NCI-H2081 treated with DMSO at 0.1 percent for 48 hours (cell line): ENCODE measurements at places on chromosomes 12 and 14.
A peak's percentile ranks its signal among the peaks of the same experiment; 100 is the strongest.

DNA sequence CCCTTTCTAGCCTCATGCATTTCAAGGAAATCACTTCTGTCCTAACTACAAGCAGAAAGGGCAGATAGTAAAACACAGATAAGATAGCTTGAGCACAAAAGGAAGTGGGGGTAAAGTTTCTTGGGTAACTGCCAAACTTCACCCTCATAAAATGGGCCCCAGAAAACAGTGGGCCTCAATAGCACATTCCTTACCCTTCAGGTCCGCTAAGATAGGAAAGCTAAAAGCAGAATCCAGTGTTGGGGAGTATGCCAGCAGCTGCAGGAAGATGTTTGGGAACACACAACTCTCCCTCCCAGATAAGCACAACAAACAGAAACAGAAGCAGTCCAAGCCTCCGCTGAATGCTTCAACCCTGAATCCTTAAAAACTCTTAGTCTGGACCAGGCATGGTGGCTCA lies 110.9 kb upstream of the MGAT4C start:
- no peak for DNase-seq

GRCh38 chr14:24311837-24312615 lies 724 bp downstream of the LTB4R start:
- DNase-seq: no peak

DNA sequence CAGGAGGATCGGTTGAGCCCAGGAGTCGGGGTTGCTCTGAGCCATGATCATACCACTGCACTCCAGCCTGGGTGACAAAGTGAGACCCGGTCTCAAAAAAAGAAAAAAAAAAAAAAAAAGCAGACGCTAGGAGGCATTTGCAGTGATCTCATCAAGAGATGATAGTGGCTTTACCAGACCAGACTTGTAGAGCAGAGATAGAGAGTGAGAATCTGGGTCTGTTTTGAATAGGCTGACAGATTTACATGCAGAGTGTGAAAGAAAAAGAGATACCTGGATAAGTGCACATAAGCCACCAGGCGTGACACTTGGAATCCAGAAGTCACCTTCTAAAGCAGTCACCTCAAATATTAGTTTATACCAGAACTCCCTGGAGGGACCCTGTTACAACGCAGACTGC lies 21.1 kb upstream of the FLRT2 start:
- DNase-seq: no peak

- no peak for DNase-seq
Measured at GRCh38 chr12:108643941-108644810, 10.5 kb upstream of the SELPLG start.

- no peak for DNase-seq
Measured at GRCh38 chr12:3186546-3187215, 109.5 kb downstream of the TSPAN9 start.

DNA sequence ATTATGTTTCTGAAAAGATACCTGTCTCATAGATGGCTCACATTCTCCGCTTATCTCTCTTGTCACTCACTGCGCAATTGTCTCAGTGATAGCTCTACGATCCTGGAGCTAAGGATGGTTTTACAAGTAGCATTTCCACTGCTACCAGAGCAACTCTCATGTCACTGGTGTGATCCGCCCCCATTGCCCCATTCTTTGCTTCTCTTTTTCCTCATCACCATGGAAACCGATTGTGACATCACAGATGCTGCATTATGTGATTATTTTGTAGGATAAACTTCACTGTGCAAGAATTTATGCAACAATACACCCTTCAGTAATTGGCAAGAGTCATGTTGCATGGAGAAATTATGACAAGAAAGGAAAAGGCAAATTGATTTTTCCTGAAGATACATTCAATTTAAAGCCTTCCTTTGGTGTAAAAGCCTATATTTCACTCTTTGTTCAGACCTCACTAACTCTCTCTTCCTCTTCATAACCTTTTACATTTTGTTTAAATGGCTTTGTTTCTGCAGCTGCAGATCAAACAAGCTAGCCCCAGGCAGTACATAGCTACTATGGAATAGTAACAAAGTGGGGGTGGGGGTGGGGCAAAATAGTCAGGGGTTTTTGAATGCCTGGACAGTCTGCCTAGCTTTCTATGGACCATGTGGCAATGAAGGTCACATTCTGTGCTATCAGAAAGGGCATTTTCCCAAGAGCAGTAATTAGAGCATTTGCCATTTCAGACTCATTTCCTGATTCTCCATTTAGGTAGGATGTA lies 539.8 kb downstream of the NRXN3 start:
- no peak for DNase-seq

DNA sequence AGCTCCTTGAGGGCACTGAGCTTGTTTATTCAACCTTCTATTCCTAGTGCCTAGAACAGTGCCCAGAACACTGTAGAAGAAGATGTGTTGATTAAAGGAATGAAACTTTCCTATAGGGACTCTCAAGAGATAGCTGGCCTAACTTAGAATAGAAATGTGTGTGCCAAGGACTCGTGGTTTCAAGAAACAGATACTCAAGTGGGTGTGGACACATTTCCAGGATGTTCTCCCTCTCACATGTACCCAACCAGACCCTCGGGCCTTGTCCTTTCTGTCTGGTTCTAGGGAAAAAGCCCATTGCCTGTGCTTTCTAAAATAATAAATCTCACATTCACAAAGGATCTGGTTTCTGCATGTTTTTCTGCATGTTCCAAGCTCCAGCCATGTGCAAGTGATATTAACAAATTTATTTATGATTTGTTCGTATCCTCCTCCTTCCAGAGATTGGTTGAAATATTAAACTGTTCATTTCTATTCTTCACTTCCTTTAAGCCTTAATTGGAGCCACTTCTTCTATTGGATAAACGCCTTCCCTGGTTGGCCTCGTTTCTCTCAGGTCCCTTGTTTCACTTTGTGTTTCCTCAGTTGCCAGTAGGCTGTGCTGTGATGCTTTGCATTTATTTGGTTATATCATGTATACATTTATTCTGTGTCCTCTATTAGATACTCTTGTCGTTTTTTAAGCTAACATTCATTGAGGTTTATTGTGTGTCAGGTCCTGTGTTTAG lies 89.8 kb downstream of the CRADD start:
- DNase-seq: no peak

DNA sequence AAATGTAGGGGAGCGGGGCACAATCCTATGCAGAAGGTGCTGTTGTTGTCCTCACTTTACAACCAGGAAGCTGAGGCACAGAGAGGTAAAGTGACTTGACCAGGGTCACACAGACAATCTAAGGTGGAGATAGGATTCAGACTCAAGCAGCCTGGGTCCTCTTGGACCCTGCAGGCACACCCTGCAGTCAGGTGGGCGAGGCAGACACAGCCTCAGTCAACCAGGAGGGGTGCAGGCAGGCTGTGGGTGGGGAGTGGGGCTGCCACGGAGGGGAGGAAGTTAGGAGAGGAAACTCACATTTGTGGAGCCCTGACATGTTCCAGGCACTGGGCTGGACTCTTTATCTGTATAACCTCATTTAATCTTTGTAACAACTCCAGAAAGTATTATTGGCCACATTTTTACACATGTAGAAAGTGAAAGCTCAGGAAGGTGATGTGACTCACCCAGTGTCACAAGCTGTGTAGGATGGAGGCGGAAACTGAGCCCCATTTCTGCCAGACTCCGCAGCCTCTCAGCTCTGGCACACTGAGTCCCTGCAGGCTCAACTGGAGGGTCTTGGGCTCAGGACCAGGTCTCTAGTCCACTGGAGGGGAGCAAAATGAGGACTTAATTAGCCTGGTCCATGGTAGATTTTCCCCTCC lies 24.9 kb upstream of the CHGA start:
- DNase-seq: no peak

GRCh38 chr14:60095781-60096450 lies 4.2 kb downstream of the PCNX4 start:
- no peak for DNase-seq

DNA sequence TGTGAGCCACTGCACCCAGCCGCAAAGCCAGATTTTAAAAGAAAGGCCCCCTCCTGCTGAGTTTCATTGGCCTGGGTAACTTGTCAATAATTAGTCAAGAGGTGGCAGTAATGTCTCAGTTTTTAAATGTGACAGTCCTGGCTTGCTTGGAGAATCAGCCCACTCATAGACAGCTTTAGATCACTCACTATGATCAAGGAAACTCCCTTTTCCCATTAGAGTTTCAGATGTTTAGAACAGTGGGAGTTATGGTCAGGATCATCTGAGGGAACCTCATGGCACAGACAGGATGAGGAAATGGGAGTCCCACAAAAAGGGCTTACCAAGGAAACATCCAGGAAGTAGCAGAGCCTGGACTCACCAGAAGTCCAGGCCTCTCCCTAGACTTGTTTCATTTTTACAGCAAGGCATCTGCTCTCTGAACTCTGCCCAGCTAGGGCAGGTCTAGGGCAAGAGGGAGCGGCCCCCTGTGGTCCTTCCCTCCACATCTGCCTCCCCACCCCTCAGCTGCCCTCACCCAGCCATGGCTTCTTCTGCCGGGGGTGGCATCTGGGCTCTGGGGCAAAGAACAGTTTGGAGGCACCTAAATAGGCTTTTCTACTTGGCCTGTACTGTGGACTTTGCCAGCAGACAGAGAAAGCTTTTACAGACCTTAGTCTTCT lies 11.2 kb downstream of the BCL2L14 start:
- DNase-seq: peak; percentile 34

- no peak for DNase-seq
Measured at GRCh38 chr14:65940056-65940735, 527.7 kb downstream of the FUT8 start.

DNA sequence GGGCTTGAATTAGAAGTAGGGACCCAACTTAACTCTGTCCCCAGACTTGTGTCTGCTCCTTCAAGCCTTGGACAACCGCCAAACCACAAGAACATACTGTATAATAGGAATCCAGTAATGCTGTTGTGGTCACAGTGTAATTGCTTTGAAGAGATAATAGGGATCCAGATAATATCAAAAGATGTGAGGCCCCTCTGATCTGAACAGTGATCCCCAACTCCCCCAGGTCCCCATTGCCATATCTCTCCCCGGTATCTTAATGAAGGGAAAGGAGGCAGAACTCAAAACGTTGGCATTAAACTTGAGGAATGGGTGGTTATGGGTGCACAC lies 8.5 kb upstream of the PLEKHH1 start:
- no peak for DNase-seq

DNA sequence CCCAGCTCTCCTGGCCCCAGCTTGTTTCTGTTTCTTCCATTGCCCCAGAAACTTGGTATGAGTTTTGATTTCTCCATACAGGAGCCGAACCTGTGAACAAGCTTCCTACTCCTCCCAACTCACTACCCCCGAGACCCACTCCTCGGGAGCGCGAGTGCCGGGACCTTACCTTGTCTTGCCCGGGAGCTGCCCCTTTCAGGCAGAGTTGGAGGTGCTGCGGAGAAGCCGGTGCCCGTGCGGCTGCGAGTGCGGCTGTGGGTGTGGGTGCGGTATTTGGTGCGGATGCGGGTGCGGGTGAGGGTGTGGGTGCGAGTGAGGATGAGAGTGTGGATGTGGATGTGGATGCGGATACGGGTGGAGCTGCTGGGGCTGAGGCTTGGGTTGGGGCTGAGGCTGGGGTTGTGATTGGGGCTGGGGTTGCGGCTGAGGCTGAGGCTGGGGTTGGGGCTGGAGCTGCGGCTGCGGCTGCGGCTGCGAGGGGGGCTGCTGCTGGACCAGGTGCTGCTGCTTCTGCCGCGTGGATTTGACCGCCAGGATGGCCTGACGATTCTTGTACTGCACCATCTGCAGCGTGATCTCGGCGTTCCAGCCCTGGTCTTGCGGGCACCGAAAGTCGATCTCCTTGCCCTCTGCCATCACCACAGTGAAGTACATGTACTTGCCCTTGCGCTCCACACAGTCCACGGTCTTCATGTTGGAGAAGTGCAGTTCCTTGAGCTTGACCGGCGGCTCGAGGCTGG lies 1.1 kb downstream of the PHLDA1 start:
- no peak for DNase-seq

DNA sequence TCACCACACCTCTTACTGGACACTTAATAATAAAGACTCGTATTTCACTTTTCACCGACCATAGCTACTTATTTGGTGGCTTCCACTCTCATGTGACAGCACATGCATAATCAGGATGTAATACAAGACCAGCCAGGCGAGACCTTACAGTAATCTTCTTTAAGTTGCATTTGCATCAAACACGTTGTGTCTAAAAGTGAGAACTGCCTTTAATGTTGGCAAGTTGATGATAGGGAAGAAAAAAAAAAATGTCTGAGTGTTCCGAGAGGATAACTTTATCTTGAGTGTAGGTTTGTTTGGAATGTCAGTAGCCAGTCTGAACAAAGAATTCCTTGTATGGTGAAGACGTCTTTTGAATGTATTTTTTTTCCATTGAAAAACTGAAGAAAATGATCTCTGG lies 440.4 kb downstream of the ADAMTS20 start:
- DNase-seq: no peak

DNA sequence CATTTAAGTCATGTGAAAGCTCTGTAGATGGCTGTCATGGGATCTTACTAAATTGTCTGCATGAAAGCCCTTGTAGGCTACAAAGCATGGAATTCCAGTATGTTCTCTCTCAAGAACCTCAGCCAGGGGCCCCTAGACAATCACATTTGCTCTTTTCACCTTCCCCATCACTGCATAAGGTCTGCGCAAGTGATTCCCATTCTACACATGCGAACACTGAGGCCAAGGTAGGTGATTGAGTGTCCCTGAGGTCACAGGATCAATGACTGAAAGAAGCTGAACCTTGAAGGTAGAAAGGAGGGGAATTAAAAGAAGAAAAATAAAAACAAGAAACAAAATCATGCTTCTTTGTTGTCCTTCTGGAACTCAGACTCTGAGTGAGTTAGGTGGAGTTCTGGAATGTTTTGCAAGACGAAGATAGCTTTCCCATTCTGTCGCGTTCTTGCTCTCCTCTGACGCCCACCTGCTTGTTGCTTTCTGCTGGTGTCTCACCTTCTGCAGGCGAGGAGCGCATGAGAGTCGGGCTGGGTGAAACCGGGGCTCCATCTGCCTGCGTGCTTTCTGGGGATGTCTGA lies 79.9 kb downstream of the SPRING1 start:
- DNase-seq: no peak

- no peak for DNase-seq
Measured at GRCh38 chr12:47944685-47945340, 18.6 kb upstream of the TMEM106C start.

DNA sequence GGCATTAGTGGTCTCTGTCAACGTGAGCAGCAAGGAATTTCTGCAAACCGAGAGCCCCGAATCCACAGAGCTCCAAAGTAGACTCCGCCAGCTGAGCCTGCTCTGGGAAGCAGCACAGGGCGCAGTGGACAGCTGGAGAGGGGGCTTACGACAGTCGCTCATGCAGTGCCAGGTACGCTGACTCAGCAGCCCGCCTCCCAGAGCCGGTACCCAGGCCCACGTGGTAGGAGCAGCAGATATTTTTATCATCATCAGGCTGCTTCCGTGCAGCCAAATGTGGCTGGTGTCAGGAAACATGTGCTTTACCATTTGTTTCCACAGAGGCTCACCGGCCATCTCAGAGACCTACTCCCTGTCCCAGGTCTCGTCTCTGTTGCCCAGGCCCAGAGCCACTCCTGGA lies 73.7 kb downstream of the ESR2 start:
- no peak for DNase-seq

DNA sequence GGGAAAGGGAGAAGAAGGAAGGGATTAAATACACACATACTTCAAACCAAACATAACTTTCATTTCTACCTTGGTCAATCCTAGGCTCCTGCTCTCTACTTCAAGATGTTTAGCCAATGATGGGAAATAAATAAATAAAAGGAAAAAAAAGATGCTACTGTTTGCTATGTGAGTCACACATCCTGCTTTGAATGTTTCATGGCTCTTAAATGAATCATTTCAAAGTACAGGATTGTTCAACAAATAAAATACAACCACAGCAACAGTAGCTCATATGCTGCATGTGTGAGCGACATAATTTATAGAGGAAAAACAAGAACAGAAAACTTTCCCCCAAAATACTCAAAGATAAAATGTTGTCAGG lies 54.3 kb upstream of the NPFF start:
- no peak for DNase-seq

- DNase-seq: no peak
Measured at GRCh38 chr14:56798447-56799342, 11.6 kb downstream of the OTX2 start.
